ENCODE measurements at places on chromosomes 12 and 14.

GRCh38 chr14:20671597-20672283 is 12.6 kb upstream of the RNASE4 start:
- DNase-seq = no peak

GRCh38 chr14:35519986-35520385 is 14.0 kb upstream of the INSM2 start:
- no peak for DNase-seq

GRCh38 chr12:108313606-108314351 is 25.3 kb downstream of the CMKLR1 start:
- peak; percentile 27 for DNase-seq

DNA sequence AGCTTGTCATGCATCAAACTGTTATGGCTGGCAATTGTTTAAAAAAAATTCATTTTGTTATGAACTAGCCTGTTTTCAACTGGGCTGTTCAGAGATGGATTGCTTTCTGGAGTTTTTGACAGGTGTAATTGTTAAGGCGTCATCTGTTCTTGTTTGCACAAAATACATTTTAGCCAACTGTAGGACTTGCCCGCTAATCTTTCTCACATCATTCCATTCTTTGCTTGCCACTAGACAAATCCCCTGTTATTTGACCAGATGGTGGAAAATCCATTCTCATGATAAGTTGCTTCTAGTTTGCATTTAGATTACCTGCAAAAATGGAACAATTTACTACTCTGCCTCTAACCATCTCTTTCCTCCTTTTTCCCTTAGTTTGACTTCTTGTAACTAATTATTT is 114.3 kb downstream of the NPAS3 start:
- no peak for DNase-seq

DNA sequence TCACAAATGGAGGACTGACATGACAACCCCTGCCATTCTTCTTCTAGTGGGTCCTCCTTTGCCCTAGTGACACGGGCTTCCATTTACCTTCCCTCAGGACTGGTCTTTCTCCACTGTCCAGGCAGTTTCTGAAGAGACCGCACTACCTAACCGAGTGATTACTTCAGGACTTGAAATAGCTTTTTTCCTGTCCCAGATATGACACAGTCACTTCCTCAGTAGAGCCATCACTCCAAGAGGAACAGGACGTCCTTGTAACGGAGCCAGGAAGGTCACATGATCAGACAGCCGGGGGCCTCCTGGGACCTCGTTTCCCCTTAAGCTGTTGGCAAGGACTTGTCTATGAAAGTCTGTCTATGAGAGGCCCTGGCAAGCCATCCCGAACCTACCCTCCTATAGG is 62.3 kb downstream of the FOS start:
- DNase-seq = no peak

GRCh38 chr14:78992867-78993266 is 822.7 kb downstream of the NRXN3 start:
- no peak for DNase-seq

DNA sequence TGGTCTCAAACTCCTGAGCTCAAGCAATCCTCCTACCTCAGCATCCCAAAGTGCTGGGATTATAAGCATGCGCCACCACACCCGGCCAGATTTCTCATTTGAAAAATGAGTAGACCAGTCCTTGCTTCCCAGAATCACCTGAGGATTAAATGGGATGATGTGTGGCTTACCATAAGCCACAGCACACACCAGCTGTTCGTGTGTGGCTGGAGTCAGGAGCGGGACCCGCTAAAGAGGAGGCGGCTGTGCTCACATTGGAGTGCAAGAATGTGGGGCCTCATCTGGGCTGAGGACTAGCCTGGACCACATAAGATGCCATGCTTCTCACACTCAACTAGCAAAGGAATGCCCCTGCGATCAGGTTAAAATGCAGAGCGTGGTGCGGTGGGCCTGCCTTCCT is 6.7 kb upstream of the ALDH2 start:
- no peak for DNase-seq

GRCh38 chr12:47591795-47592194 is 114.0 kb downstream of the RPAP3 start:
- no peak for DNase-seq

- DNase-seq = no peak
Observed at GRCh38 chr12:100489251-100489820, 15.7 kb downstream of the NR1H4 start.

DNA sequence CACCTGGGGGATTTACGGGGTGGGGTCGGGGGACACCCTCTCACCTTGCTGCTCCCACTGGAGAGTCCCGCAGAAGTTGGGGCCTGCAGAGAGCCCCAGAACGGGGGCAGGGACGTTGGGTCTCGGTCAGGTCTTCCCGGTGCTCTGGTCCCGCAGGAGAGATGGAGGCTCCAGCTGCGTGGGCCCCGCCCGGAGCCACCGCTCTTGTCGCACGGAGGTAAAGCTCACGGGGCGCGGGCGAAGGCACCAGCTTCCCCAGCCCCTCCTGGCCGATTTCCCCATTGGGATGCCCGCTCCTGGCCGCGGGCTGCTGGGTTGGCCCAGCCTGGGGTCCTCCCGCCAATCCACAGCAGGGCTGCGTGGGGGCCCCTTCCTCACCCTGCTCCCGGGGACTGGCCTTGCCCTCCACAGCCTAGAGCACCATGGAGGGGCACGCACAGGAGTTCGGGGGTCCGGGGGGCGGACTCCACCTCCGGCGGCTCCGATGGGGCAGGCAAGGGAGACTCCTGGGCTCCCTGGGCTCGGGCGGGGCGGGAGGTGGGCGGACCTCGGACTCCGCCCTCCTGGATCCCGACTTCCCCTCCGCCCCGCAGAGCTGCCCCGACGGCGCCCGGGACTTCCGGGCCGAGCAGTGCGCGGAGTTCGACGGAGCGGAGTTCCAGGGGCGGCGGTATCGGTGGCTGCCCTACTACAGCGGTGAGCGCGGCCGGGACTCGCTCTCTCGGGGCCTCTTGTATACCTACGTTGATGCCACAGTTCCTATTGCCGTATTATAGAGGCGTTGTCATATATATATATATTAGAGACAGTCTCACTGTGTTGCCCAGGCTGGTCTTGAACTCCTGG is 8.4 kb downstream of the PAPLN start:
- DNase-seq = peak; percentile 25

- no peak for DNase-seq
Observed at GRCh38 chr14:102909462-102909861, 13.0 kb upstream of the AMN start.

DNA sequence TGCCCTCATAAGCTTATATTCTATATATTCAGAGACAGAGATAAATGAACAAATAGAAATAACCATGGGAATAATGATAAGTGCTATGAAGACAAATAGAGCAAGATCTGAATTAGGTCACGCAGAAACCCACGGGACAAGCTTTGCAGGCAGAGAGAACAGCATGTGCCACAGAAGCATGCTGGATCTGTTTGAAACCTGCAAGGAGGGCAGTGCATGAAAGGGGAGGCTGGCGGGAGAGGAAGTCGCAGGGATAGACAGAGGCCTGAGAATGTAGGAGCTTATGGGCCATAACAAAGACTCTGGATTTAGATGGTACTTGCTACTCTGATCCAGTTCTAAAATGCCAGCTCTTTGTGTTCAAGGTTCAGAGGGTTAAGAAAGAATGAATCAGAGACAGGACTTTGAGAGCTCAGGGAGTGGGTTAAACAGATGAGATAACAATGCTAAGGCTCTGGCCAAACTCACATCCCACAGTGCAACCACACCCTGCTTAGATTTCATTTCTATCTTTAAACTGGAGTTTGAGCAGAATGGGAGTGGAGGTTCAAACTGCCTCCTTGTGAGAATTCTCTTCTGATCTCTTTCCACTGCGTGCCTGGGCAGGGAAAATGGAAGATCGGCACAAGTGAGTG is 49.2 kb upstream of the PPP1R12A start:
- DNase-seq = peak; percentile 76

DNA sequence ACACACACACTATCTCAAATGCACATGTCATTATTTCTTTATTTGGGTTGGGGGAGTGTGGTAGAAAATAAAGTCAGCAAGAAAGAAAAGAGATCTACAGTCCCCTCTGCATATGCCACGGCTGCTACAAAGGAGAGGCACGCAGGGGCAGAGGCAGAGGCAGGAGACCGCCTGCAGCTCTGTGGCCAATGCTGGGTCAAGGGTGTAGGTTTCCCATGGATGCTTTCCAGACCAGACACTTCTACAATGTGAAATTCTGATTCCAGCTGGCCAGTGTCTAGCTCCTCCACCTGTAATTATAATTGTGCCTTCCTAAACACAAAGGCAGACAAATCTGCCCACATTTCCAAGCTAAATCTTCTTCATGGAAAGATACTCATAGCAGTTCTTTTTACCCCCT is 19.2 kb downstream of the VPS37B start:
- no peak for DNase-seq

GRCh38 chr12:41967668-41968500 is 176.8 kb downstream of the GXYLT1 start:
- peak; percentile 9 for DNase-seq

Measured in HT1080 (cell line).